ENCODE measurements at places on chromosomes 16 and 17. TPM values are rescaled to one million over a fixed set of nuclear protein-coding genes. Genes with fewer than 3 reads are reported as not detected.

GRCh38 chr17:35046740-35047283 lies 16.7 kb downstream of the RFFL start:
- no peak for DNase-seq

Gene ADAM11
- 0.03 TPM for polyA plus RNA-seq

GRCh38 chr17:9402590-9403199 lies 172.9 kb downstream of the STX8 start:
- no peak for DNase-seq

DNA sequence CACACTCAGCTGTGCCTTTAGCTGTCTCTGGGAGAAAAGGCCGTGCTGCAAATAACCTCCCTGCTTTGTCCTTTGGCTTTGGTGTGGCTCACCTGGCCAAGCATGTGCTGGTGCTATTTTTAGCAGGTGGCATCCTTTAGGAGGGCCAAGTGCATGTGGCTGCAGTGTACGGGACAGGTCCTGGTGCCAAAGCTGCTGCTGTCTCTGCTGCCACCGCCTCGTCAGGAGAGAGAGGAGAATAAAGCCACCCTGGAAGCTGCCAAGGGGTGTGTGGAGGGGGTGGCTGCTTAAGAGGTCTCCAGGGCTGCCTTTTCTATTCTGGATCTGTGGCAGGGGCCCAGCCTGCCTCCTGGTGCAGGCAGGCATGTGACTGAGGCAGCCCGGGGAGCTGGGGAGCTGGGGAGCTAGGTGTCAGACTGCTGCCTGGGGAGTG lies 6.2 kb downstream of the AKAP1 start:
- no peak for DNase-seq

DNA sequence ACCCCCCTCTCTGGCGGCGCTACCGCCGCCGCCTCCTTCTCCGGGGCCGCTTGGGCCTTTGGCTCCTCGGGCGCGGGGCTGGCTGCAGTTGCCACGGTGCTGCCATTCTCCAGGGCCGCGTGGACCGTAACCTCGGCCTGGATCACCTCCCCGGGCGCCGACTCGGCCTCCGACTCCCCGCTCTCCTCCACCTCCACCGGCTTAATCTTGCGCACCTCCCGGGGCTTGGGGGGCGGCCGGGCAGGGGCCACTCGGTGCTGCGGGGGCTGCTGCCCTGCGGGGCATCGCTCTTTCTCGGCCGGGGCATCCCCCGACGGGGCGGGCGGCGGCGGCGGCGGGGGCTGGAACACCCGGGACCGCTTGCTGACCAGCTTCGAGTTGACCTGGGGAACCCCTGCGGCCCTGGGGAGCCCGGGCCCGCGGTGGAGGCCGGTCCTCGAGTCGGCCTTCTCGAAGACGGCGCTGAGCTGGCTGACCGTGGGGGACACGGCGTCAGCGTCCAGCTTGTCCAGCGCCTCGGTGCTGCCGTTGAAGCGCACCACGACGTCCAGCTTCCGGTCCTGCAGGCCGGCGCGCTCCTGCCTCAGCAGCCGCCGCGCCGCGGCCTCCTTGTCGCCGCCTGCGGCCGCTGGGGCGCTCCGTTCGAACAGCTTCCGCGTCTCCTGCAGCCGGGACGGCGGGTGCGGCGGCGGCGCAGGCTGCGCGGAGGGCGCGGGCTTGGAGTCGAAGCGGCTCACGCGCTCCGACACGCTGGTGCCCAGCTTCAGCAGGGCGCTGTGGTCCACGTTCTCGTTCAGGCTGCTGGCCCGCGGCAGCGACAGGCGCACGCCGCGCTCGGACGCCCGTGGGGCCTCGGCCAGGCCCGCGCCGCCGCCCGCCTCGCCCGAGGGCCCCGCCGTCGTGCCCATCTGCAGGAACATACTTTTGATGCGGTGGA lies 792 bp downstream of the PPP1R9B start:
- DNase-seq = no peak

Gene KLHL10
- 0.21 TPM for polyA plus RNA-seq

- DNase-seq = no peak
Measured at GRCh38 chr16:81864646-81865382, 85.7 kb downstream of the PLCG2 start.

- peak; percentile 15 for DNase-seq
Measured at GRCh38 chr17:57634713-57635465, 110.2 kb downstream of the CCDC182 start.

Gene C17orf50
- not detected for polyA plus RNA-seq

DNA sequence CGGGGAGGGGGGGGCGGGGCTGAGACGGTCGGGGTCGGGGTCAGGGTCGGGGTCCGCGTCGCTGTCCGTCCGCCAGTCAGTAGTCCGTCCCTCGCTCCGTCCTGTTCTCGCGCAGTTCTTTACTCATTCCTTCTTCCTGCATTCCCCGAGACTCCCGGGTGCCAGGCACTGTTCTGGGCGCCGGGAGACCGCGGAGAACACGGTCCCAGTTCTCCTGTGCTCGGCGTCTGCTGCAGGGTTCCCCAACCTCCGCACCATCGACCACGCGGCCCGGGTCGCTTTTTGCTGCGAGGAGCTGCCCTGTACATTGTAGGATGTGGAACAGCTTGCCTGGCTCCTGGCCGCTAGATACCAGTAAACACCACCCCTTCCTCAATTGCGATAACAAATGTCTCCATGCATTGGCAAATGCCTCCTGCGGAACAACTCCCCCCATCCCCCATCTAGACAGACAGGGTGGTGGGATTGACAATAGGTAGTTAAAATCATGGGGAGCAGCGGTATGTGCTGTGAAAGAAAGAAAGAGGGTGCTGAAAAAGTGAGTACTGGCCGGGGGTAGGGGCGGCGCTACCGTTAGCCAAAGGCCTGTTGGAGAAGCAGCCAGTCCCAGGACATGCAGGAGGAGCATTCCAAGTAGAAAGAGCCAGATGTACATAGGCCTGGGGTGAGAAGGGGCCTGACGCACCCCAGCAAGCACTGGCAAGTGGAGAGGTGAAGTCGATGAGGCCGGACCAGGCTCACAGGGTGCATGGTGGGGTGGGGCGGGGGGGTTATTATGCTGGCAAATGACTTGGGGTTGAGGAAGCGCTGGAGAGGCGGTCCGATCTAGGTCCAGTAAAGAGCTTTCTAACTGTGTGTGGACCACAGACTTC lies 631 bp downstream of the TRAF7 start:
- DNase-seq = no peak

Gene CD300A
- polyA plus RNA-seq = 0.07 TPM

Gene CACNA1H
- 0.06 TPM for polyA plus RNA-seq

GRCh38 chr17:179781-180380 lies 1.6 kb downstream of the DOC2B start:
- DNase-seq = no peak

DNA sequence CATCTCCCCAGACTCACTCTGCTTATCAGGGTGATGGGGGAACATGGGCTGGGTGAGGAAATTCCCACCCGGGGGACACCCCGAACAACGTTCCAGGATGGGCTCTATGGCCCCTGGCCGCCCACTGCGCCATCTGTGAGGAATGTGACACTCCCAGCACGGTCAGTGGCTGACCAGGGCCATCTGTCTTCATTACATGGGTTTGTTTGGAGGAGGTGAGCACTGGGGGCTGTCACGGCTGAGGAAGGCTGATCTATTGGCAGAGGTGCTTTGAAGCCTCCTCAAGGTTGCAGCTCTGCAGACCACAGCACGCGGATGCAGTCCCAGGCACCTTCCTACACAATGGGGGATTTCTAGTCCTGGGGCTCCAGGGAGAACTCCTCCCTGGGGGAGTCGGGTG lies 214.1 kb upstream of the FOXF1 start:
- DNase-seq = no peak

Gene USP32
- polyA plus RNA-seq = 33.0 TPM

- no peak for DNase-seq
Measured at GRCh38 chr16:70590722-70591415, 55.5 kb upstream of the IL34 start.

Gene NHERF1
- 45.6 TPM for polyA plus RNA-seq

DNA sequence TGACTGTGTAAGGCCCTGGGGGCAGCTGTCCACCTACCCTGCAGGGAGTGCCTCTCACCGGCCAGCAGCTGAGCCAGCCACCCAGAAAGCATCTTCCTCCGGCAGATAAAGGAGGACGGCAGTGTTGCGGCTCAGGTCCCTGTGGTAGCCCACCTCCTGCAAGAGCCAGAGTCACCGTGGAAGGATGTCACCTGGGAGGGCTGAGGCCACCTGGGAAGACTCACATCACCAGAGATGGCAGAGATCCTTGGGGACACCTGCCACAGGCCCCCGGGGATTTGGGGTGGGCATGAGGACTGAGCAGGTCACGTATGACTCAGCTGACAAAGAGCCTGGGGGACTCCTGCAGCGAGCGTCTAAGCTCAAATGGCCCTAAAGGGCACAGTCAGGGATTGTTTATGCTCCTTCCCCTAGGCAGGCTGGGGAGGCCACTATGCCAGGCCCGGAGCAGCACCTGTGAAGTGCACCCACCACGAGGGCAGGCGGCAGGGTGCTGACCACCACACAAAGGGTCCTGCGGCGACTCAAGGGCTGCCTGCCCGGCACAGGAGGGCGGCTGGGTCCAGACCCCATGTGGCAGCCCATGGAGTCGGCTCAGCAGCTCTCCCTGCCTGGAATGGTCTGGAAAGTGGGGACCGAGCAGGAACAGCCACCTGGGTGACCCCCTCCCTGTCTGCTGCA lies 44.1 kb downstream of the TNFRSF13B start:
- no peak for DNase-seq

Data from keratinocyte (primary cell).